ENCODE measurements at places on chromosomes 2 and 18. TPM values are rescaled to one million over a fixed set of nuclear protein-coding genes. Genes with fewer than 3 reads are reported as not detected.

The TFPI gene
- total RNA-seq, result 56.5 TPM

The ERBB4 gene
- not detected for total RNA-seq

The SRD5A2 gene
- 0.03 TPM for total RNA-seq

The TMEM200C gene
- not detected for total RNA-seq

The SLC19A3 gene
- total RNA-seq, result 2.9 TPM

The ACMSD gene
- not detected for total RNA-seq

The FBLN7 gene
- 0.58 TPM for total RNA-seq

The REG3G gene
- not detected for total RNA-seq

The LBX2 gene
- total RNA-seq, result 3.0 TPM

The CLHC1 gene
- total RNA-seq, result 1.5 TPM

The HNRNPLL gene
- 17.8 TPM for total RNA-seq

The ZNF519 gene
- total RNA-seq, result 2.0 TPM

The QPCT gene
- total RNA-seq, result 20.4 TPM

The TMEM87B gene
- total RNA-seq, result 16.2 TPM

The C2orf78 gene
- not detected for total RNA-seq

The HRH4 gene
- total RNA-seq, result not detected

The CHST10 gene
- 13.3 TPM for total RNA-seq

The CTAGE1 gene
- not detected for total RNA-seq

Data from A549 treated with Mapracorat at 1 μM for 4 hours (cell line).